ENCODE measurements at places on chromosomes 16 and 17.

DNA sequence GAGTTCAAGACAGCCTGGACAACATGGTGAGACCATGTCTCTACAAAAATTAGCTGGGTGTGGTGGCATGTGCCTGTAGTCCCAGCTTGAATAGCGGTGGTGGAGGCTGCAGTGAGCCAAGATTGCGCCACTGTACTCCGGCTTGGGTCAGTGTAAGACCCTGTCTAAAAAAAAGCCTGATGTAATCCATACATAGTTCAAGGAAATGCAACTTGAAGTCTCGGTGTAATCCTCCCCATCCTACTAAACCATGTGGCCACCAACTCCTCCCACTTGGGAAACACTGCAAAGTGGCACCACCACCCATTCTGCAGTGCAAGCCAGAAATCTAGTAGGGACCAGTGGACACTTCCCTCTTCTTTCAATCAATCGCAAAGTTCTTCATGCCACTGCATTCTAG lies 5.4 kb upstream of the KPNB1 start:
- no peak for DNase-seq

- DNase-seq, result no peak
These were observed 122.3 kb downstream of the DYNLRB2 start for GRCh38 chr16:80663078-80663477.

DNA sequence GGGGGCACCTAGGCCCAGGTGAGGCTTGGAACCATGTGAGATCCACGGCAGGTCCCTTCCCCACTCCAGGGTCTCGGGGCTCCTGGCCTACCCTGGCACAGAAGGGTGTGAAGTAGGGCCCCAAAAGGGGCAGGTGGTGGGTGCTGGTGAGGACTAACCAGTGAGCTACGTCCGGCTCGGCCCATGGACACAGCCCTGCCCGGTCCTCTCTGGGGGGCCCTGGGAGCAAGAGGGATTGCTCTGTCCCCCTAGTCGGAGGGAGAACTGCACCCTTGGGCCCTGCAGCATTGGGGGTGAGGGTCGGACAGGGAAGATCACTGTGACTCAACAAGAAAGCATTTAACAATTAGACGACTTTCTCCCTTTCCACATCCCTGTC lies 2.9 kb downstream of the ENPP7 start:
- no peak for DNase-seq

- no peak for DNase-seq
These were observed 127.2 kb downstream of the CMIP start for GRCh38 chr16:81571592-81572385.

- no peak for DNase-seq
These were observed 20.0 kb downstream of the NUP93 start for GRCh38 chr16:56749672-56750491.

DNA sequence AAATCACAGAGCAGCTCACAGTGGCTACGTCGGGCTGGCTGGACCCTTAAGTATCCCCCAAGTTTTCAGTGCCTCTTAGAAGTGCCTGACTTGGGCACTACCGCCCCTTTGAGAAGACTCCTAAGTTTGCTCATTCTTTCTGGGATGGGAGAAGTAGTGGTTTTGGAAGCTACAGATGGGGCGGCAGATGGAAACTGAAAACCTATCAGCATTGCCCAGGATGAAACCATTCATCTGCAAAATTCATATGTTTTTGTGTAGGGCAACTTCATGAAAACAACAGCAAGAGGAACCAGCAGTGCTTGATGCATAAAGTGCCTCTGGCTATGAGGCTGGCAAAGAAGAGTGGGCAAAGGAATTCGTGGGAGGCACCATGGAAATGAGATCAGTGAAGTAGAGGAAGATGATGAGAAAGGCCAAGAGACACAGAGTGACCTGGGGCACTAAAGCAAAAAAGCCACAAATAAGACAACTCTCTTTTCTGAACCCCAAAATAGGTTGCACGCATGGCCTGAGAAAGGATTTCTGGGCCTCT lies 277.1 kb downstream of the XYLT1 start:
- DNase-seq, result no peak

GRCh38 chr17:69524854-69525253 lies 110.4 kb downstream of the MAP2K6 start:
- no peak for DNase-seq

DNA sequence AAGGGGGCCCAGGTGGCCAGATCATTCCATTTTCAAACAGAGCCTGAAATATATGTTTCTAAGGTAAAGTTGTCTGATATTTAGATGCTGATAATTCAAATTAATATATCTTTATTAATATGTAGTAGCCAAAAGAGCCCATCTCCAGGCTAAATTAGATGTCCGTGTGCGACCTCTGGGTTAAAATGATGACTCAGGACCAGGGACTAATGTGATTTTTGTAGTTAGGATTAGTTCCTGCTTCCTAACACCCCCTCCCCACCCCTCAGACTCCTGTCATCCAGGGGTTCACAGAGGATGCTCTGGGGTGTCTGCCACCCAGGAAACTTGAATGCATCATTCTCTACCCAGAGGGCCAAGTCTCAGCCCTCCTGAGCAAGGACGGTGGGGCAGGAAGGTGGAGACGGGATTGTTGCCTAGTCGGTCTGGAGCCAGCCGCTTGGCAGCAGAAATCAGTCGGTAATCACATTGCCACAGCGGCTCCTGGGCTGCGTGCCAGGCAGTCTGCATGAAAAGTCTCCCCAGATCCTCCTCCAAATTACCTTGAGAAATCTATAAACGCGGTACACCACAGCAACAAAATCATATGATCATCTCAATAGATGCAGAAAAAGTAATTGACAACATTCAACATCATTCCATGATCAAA lies 29.8 kb downstream of the CNGB1 start:
- DNase-seq, result no peak

GRCh38 chr17:540631-541030 lies 174.0 kb downstream of the VPS53 start:
- DNase-seq, result no peak

All from H1 (cell line).